Kidney epithelial cell (primary cell): ENCODE measurements at places on chromosomes 6 and 20.

DNA sequence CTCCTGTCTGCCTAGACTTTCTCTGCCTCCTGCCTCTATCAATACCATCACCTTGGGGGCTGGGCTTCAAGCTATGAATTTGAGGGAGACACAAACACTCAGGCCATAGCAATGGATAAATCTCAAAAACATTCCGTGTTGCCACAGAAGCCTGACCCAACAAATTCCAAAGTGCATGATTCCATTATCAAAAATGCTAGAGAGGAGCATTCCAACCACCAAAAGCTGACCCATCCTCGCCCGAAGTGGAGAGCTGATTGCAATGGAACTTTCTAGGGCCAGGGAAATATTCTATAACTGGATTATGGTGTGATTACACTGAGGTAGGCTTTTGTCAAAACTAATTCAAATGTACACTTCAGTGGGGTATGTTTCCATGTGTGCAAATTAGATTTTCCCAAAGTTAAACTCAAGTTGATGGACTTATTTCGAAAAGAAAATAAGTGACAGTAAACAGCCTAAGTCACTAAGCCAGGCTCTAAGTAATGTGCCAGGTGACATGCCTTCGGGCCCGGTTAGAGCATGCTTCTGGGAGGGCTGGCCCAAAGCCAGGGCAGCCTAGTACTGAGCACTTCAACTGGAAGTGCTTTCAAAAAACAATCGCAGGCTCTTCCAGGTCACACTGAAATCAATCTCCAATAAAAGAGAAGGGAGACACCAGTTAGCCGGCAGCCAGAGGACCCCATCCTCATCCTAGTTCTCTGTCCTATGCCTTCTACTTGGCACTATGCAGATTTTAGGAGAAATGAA lies 142.3 kb downstream of the TBXT start:
- no peak for DNase-seq

- DNase-seq, result no peak
Measured at GRCh38 chr6:143394389-143394788, 56.1 kb downstream of the ADAT2 start.

- no peak for DNase-seq
Measured at GRCh38 chr6:25481267-25481666, 170.7 kb upstream of the SCGN start.

- no peak for DNase-seq
Measured at GRCh38 chr6:169371344-169372127, 117.9 kb upstream of the THBS2 start.

- DNase-seq, result no peak
Measured at GRCh38 chr20:2509468-2509781, 710 bp upstream of the ZNF343 start.
